ENCODE measurements at places on chromosomes 12 and 14.
A peak's percentile ranks its signal among the peaks of the same experiment; 100 is the strongest.

GRCh38 chr12:92702754-92703679, at the start of gene PLEKHG7:
Gene PLEKHG7 (plus strand): TSS chr12:92702989. CDS start chr12:92706632, 3,643 bp downstream.
- peak; percentile 19 for DNase-seq

DNA sequence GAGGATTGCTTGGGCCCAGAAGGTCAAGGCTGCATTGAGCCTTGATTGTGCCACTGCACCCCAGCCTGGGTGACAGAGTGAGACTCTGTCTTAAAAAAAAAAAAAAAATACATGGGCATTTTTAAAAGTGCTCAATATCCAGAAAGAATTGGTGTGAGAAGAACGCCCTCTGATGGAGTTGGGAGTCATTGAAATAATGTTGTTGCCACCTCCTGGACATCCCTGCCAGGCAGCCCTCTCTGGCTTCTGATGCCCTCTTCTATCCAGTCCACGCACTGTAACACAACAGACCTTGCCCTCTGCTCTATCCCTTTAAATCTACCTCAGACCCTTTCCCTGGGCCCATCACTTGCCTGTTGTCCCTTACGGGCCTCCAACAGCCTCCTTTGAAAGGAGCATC, 4.9 kb downstream of the PTGDR start:
- DNase-seq: peak; percentile 49

DNA sequence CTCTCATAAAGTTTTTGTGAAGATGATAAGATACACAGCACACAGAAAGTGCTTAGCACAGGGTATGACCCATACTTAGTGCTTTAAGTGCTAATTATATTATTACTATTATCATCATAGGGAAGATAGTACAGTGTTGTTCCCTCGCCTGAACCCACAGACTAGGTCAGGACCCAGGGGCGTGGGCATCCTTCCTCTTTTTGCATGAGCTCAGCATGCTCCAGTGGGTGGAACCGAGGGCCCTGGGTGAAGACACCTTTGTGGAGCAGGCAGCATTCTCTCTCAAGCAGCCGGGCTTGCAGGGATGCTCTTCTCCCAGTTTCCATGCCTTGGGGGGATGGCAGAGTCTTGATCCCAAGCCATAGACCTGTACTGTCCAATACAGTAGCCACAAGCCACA, 34.8 kb downstream of the CRACR2A start:
- peak; percentile 84 for DNase-seq

GRCh38 chr14:81435391-81436295, 35.5 kb upstream of the STON2 start:
- DNase-seq: peak; percentile 55

GRCh38 chr12:102425109-102426039, 55.0 kb downstream of the IGF1 start:
- DNase-seq: no peak

DNA sequence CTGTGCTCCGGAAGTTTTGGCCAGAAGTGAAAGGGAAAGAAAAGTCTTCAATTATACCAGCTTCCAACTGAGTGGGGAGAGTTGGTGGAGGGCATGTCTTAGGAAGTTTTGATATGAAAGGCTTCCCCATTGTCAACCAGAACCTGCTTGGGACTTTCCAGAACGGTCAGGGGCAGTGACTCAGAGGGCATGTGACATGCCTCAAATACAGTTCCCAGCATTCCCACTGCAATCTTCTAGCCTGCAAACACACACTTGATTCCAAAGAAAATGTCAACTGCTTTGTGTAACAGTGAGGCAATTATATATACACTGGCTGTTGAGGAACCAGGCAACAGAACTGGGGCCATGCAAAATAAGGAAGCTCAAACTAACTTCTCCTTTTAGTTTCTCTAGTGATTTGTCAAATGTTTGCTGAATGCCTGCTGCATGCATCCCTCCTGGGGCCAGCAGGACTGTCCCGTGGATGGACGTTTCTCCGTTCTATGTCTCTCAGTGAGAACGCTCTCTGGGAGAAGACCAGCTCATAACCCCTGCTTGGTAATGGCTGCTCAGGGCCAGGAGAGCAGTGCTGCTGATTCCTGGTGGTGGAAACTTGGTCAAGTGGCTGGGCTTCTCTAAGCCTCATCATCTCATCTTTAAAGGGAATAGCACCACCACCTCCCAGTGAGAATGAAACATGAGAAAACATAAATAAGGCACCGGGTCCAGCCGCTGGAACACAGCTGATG, 18.3 kb downstream of the SLC25A47 start:
- peak; percentile 97 for DNase-seq

GRCh38 chr14:48580692-48581091, 905.3 kb upstream of the MDGA2 start:
- no peak for DNase-seq

DNA sequence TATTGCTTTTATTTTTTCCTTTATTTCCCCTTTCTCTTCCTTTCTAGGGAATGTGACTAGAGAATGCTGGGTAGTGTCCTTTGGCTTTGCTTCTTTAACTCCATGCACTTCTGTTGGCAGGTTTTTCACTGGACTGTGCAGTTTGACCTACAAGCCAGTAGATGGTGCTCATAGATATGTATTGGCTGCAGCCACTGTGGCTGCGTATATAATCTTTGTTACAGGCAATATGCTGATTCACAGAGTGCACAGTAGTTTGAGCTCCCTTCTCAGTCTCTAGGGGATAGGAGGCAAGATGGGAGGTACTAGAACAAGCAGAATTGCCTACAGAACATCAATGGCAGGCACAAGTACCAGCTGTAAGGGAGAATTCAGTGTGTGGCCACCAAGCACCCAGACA, 503.5 kb downstream of the LRFN5 start:
- DNase-seq: peak; percentile 33

- no peak for DNase-seq
These were observed 155.5 kb downstream of the ANO2 start for GRCh38 chr12:5789469-5789968.

DNA sequence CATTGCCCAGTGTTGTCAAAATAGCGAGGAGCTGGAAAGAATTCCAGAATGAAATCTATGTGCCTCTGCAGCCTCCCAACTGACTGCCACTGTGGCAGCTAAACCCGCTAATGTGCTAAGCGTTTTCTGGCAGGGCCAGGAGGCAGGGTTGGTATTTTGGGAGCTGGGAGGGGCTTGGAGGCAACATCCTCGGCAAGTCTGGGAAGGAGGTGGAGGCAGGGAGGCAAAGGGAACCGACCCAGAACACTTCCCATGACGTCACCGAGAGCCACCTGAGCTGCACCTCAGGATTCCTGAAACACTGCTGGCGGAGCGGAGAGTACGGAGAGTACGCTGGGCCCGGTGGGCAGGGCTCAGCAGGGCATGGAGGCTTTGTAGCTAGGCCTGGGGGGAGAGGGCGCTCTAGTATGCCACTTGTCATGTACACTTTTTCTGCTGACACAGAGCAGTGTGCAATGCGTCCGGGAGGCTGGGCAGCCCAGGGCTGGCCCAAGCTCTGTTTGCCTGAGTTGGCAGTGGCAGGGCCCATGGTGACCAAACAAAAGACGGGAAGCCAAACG, 81.5 kb downstream of the DPF3 start:
- no peak for DNase-seq

- DNase-seq: no peak
These were observed 1749.6 kb upstream of the FLRT2 start for GRCh38 chr14:83780321-83780720.

- peak; percentile 74 for DNase-seq
These were observed 45.6 kb upstream of the RIMBP2 start for GRCh38 chr12:130761537-130762318.

DNA sequence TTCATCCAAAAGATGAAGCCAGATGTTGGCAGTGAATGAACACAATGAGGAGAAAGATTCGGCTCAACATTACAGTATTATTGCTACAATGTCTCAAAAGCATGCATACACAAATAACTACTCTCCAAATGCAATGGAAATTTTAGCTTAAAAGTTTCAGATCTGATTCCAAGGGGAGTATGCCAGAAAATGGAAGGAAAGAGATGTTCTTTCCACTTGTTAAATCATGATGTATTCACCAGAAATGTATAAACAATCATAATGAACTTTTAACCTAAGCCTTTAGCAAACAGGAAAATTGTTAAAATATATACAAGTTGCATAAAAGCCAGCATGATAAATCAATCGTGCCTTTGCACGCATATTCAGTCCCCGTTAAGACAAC, 62.1 kb downstream of the SH2B3 start:
- no peak for DNase-seq

- no peak for DNase-seq
These were observed 77.9 kb upstream of the BCL11B start for GRCh38 chr14:99349721-99350495.
